ENCODE measurements at places on chromosomes 6 and 20.

- H3K36me3 ChIP-seq: no peaks in the 10 kb centered on the region
- no peak overlapping the region for H3K4me3 ChIP-seq
- H3K4me1 ChIP-seq: peaks cover 5% of the 10 kb centered on the region
- peaks cover 82% of the 10 kb centered on the region for H3K27me3 ChIP-seq
- DNase-seq: no peak
Observed at GRCh38 chr20:21712443-21713059, 7.1 kb downstream of the PAX1 start.

DNA sequence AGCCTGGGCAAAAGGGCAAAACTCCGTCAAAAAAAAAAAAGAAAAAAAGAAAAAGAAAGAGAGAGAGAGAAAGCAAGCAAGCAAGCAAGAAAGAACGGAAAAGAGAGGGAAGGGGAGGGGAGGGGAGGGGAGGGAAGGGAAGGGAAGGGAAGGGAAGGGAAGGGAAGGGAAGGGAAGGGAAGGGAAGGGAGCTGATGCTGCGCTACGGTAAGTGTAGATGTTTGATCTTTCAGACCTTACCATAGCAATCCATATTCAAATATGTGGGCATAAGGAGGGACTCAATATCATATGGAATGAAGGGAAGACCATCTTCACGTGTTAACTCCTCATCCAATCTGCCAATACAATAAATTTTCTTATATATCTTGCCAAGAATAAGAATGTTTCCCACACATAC is 11.9 kb downstream of the DPPA5 start:
- no peak for DNase-seq
- no peak overlapping the region for H3K4me3 ChIP-seq
- no peaks in the 10 kb centered on the region for H3K4me1 ChIP-seq
- H3K36me3 ChIP-seq: no peaks in the 10 kb centered on the region

- no peaks in the 10 kb centered on the region for H3K27me3 ChIP-seq
- H3K27ac ChIP-seq: no peak overlapping the region
- no peak for DNase-seq
- H3K36me3 ChIP-seq: no peaks in the 10 kb centered on the region
Observed at GRCh38 chr6:83381949-83382348, 48.9 kb downstream of the ME1 start.

GRCh38 chr6:166691746-166692145 is 64.7 kb upstream of the RPS6KA2 start:
- H3K27ac ChIP-seq: no peak overlapping the region
- peaks cover 1% of the 10 kb centered on the region for H3K4me1 ChIP-seq
- no peak for DNase-seq
- H3K4me3 ChIP-seq: no peak overlapping the region

DNA sequence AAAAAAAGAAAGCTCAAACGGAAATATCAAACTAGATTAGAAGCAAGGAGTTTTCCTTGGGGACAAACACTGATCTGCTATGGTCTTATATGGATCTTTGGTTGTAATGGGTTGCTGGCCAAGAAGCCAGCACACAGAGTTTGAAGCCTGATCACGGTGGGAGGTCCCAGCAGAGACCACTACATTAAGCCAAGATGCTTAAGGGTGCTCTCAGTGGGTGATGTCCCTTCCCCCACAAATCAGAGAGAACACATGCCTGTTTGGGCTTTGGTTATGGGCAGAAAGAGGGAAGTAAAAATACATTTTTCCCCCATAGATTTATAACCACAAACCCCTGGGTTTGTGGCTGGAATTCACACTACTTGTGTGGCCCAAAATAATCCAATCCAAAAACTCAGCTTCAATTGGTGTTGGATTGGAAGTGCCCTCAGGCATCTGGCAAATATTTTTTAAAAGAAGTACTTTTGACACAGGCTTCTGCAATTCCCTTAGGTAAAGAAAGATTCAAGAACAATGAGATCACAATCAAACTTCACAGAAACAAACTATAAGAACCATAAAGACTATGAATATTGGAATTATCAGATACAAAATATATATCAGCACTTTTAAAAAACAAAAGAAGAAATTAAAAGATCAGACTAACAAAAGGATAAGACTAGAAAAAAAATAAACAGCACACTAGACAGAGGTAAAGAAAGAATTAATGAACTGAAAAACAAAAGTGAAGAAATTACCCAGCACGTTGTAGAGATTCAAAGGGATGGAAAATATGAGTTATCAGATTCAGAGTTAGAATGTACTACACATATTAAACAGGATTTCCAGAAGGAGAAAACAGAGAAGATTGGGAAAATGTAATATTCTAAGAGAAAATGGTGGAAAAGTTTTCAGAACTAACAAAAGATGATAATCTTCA is 44.7 kb downstream of the ESF1 start:
- peaks cover 9% of the 10 kb centered on the region for H3K4me1 ChIP-seq
- no peaks in the 10 kb centered on the region for H3K27me3 ChIP-seq
- DNase-seq: no peak
- H3K27ac ChIP-seq: no peak overlapping the region

GRCh38 chr6:136333824-136334464 is 44.3 kb upstream of the BCLAF1 start:
- no peak overlapping the region for H3K27ac ChIP-seq
- DNase-seq: no peak
- no peaks in the 10 kb centered on the region for H3K27me3 ChIP-seq
- H3K36me3 ChIP-seq: no peaks in the 10 kb centered on the region
- H3K4me1 ChIP-seq: no peaks in the 10 kb centered on the region

DNA sequence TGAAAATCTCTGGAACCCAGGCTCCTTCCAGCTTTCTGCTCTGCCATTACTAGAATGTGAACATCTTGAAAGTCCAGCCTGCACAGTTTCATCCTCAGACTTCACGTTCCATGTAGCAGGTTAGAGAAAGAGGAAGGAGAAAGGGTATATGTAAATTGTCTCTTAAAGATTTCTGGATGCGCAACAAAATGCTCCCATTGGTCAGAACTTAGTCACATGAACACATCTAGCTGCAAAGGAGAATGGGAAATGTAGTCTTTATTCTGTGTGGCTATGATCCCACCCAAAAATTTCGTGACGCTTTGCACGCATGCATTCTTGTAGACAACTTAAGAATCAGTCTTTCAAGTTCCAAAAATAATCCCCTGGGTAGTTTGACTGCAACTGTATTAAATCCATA is 46.4 kb upstream of the CHD6 start:
- H3K27ac ChIP-seq: no peak overlapping the region
- H3K27me3 ChIP-seq: peaks cover 29% of the 10 kb centered on the region
- peak overlapping the region; percentile 45 for H3K4me3 ChIP-seq
- DNase-seq: no peak

GRCh38 chr6:125192610-125192930 is 39.0 kb downstream of the TPD52L1 start:
- no peaks in the 10 kb centered on the region for H3K4me1 ChIP-seq
- no peak for DNase-seq
- no peak overlapping the region for H3K27ac ChIP-seq
- H3K36me3 ChIP-seq: no peaks in the 10 kb centered on the region
- H3K27me3 ChIP-seq: no peaks in the 10 kb centered on the region

- no peak overlapping the region for H3K27ac ChIP-seq
- DNase-seq: no peak
- H3K4me1 ChIP-seq: no peaks in the 10 kb centered on the region
Observed at GRCh38 chr6:170165471-170166117, 125.3 kb downstream of the DLL1 start.

DNA sequence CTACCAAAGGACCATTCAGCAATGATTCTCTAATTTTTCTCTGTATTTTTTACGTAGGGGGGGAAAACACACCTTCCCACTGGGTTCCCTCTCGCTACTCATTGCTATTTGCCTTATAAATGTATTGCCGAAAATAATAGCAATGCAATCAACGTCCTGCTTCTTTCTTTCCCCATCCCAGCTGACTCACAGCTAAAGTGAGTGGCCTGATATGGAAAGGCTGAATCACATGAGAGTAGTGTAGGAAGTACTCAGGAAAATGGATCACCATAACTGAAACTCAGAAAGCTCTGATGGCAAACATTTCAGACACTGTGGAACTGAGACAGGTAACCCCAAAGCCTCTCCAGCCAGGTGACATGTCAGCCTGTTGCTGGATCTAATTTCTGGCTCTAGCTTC is 49.3 kb upstream of the SRPK1 start:
- H3K4me3 ChIP-seq: no peak overlapping the region
- H3K27me3 ChIP-seq: peaks cover 4% of the 10 kb centered on the region
- H3K36me3 ChIP-seq: no peaks in the 10 kb centered on the region

DNA sequence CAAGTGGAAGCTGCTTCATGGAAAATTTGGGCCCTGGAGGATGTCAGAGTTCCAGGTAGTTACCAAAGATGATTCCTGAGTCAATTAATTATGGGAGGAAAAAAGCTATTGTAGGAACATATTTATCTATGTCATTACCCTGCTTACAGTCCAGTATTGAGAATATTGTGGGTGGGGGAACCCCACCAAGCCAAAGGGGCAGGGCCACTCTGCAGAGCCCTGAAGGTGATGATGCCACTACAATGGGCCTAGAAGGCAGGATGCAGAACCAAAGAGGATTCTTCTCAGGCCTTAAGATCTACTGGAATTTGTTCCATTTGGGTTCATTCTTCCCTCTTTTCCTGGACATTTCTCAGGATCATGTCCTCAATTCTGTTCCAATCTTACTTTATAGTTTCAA is 375.2 kb upstream of the MARCKS start:
- no peaks in the 10 kb centered on the region for H3K36me3 ChIP-seq
- H3K27ac ChIP-seq: no peak overlapping the region

DNA sequence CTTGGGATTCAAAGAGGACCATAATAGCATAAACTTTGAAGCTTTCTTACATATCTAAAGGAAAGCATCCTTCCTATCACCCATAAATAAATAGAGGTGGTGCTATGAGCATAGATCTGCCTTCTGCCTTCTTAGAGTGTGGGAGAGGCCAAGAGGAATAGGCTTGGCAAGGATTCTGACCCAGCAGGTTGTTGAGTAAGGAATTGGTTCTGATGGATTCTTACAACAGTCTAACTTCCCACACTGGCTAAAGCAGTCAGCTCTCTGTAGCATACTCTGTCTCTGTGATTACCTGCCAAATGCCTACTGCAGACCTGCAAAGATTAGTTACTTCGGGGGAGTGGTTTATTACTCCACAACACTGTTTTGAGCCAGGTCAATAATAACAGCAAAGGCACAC is 198.0 kb upstream of the RAB32 start:
- H3K36me3 ChIP-seq: no peaks in the 10 kb centered on the region
- H3K27ac ChIP-seq: no peak overlapping the region
- no peaks in the 10 kb centered on the region for H3K4me1 ChIP-seq
- H3K4me3 ChIP-seq: no peak overlapping the region

- H3K27me3 ChIP-seq: no peaks in the 10 kb centered on the region
- H3K27ac ChIP-seq: peak overlapping the region; percentile 68
- H3K36me3 ChIP-seq: peaks cover 81% of the 10 kb centered on the region
- H3K4me1 ChIP-seq: peaks cover 84% of the 10 kb centered on the region
- H3K4me3 ChIP-seq: peak overlapping the region; percentile 27
- DNase-seq: no peak
Observed at GRCh38 chr20:51494241-51495110, 48.0 kb downstream of the NFATC2 start.

- peaks cover 9% of the 10 kb centered on the region for H3K4me1 ChIP-seq
- no peaks in the 10 kb centered on the region for H3K27me3 ChIP-seq
- H3K27ac ChIP-seq: peak overlapping the region; percentile 98
- peak; percentile 79 for DNase-seq
- H3K4me3 ChIP-seq: peak overlapping the region; percentile 95
Observed at GRCh38 chr6:44237813-44238433, 9.0 kb upstream of the HSP90AB1 start.

GRCh38 chr6:170583756-170584180 is 669 bp downstream of the PDCD2 start:
- no peaks in the 10 kb centered on the region for H3K27me3 ChIP-seq
- peak overlapping the region; percentile 100 for H3K4me3 ChIP-seq
- H3K36me3 ChIP-seq: peaks cover 25% of the 10 kb centered on the region
- peaks cover 9% of the 10 kb centered on the region for H3K4me1 ChIP-seq

DNA sequence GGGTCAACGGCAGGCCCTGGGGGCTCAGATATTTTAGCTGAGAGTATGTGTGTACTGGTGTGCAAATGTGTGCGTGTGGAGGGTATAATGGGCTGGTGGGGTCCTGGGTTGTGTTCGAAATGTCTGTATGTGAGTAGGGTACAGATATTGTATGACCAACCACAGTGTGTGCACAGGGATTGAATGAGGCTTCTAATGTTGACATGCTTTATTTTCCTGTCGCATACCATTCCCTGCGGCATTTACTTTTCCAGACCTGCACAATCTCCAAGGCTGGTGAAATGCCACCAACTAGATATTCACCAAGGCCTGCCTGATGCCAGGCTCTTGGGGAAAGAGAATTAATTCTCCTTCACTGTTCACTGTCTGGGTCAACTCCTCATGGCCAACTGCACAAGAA is 441.4 kb upstream of the SULF2 start:
- H3K27ac ChIP-seq: no peak overlapping the region
- H3K36me3 ChIP-seq: peaks cover 4% of the 10 kb centered on the region
- H3K4me1 ChIP-seq: no peaks in the 10 kb centered on the region

DNA sequence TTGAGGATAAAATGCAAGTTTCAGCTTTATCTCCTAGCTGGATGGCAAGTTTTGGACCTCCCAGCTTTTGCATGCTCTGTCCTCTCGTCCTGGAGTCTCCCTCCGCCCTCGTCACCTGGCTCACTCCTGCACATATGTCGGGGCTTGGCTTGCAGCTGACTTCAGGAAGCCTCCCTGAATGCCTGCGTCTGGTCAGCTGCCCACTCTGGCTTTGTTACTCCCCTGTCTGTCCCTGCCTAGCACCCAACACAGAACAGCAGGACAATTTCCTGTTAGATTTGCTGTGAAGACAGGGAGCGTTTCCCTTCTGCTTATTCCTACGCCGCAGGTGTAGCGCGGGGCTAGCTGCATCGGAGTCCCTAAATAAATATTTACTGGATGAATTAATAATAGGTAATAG is 5.4 kb downstream of the JPH2 start:
- no peak for DNase-seq
- H3K4me3 ChIP-seq: no peak overlapping the region
- peaks cover 5% of the 10 kb centered on the region for H3K4me1 ChIP-seq
- no peak overlapping the region for H3K27ac ChIP-seq
- H3K36me3 ChIP-seq: peaks cover 4% of the 10 kb centered on the region
- peaks cover 52% of the 10 kb centered on the region for H3K27me3 ChIP-seq

- H3K27ac ChIP-seq: no peak overlapping the region
- no peaks in the 10 kb centered on the region for H3K4me1 ChIP-seq
- DNase-seq: no peak
- no peak overlapping the region for H3K4me3 ChIP-seq
- H3K36me3 ChIP-seq: no peaks in the 10 kb centered on the region
Observed at GRCh38 chr20:52637201-52637600, 335.0 kb upstream of the TSHZ2 start.

DNA sequence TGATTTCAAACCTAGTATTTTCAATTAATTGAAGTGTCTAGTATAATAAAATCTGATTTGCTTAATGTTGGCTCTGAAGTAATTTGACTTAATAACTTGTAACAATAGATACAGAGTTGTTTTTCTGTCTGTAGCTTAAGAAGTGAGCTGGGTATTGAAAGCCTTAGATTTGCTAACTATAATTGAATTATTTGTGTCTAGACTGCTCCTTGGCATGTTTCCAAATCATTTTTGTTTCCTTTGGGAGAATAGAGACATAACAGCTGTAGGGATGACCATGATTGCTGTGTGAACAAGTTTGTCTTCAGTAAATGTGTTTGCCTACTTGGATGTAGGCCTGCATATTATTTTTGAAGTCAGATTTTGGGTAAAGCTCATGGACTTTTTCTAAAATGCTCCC is 115.4 kb downstream of the SCAF8 start:
- peaks cover 15% of the 10 kb centered on the region for H3K4me1 ChIP-seq
- H3K27me3 ChIP-seq: no peaks in the 10 kb centered on the region
- DNase-seq: no peak
- peaks cover 42% of the 10 kb centered on the region for H3K36me3 ChIP-seq
- no peak overlapping the region for H3K4me3 ChIP-seq

- H3K27ac ChIP-seq: no peak overlapping the region
- H3K36me3 ChIP-seq: no peaks in the 10 kb centered on the region
- H3K4me1 ChIP-seq: no peaks in the 10 kb centered on the region
- no peak for DNase-seq
Observed at GRCh38 chr6:162244031-162244430, 483.5 kb downstream of the PRKN start.
